ENCODE measurements at places on chromosomes 13 and 19. TPM values are rescaled to one million over a fixed set of nuclear protein-coding genes. Genes with fewer than 3 reads are reported as not detected.

DNA sequence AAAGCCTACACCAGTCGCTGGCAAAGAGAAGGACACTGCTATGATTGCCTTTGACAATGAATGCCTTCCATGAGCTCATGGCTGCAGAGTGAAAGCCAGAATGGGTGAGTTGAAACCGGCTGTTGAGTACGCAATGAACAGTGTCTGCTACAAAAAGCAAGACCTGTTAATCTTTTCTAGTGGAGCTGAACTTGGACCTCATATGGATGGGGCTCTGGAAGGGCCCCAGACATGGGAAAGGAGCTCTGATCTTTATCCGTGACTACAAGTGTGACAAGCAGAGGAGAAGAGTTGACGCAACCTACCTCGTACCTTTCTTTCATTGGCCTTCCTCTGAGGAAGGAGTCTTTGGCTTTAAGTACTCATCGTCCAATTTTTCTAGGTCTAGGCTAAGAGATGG, 67.1 kb upstream of the TSC22D1 start:
- no peak for DNase-seq

DNA sequence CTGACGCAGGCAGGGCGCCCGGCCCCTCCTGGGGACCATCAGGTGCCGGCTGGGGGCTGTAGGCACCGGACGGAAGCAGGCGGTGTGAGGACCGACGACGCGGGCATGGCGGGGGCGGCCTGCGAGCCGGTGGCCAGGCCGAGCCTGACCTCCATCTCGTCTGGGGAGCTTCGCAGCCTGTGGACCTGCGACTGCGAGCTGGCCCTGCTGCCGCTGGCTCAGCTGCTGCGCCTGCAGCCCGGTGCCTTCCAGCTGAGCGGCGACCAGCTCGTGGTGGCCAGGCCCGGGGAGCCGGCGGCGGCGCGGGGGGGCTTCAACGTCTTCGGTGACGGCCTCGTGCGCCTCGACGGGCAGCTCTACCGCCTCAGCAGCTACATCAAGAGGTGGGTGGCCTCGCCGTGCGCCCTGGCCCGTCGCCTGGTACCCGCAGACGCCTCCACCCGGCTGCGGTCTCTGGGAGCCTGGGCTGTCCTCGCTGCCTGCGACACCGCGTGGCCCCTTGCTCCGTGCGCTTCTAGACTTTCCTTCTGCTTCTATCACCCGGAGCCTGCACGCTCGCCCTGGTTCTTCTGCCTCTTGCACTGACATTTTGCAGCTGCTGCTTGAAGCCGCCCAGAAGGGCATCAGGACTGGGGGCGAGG, 460 bp downstream of the MEDAG start:
- DNase-seq: peak; percentile 55

- DNase-seq: no peak
Observed at GRCh38 chr13:36430247-36431203, 1.8 kb upstream of the CCNA1 start.

DNA sequence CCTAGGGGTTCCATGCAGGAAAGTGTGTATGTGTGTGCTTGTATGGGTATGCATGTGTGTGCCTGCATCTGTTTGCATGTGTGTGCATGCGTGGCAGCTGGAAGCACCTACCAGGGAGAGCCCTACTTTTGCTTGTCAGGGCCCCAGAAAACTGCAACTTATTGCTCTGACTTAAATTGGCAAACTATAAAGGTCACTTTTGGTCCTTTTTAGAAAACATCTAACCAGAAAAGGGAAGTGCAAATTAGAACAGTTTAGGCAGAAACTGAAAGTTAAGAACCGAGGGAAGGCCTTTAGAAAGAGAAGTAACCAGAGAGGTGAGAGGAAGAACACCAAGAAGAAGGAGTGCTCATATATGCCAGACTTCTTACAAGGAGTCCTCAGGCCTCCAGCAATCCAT, 32.5 kb downstream of the DLEU7 start:
- no peak for DNase-seq

DNA sequence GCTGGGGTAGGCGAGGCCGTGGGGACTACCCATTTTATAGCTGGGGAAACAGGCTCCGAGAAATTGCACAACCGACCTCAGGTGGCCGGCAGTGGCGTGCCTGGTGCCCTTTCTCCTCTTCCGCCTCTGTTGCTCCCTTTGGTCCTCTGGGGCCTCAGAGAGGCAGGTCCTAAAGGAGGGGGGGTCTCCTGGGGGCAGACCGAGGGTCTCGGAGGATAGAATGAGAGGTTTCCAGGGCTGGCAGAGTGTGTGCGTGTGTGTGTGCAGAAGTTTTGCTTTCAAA, 11.3 kb downstream of the STX10 start:
- peak; percentile 29 for DNase-seq

DNA sequence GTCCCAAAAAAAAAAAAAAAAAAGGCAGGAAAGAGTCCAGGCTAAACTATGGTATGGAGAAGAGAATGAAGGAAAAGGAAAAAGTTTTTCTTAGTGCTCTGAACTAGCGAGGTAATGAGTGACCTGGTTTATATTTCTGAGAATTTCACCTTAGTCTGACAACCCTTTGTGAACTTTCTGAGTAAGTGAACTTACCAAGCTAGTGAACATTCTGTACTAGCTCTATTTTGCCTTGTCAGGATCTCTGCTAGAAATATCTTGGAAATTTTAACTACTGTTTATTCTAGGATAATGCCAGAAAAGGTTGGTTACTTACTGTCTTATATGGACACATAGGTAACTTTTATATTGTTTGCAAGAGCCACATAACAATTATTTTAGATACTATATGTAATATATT, 4.4 kb downstream of the TRIM13 start:
- no peak for DNase-seq

DNA sequence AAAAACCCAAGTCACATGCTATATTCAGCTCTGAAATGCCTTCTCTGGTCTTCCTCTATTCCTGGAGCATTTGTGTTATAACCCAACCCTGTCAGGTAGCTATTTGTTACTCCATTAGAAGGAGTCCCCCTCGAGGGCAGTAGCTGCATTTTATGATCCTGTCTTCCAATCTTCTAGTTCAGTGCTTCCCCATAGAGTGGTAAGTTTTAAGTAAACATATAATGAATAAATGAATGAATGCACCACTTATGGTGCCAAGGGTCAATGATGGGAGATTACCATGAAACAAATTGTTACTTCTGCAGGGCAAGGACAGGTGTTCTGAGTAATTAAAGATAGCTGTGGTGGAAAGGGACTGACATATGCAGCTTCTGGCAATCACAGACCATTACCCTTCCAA, 4.0 kb downstream of the RASL11A start:
- no peak for DNase-seq

GRCh38 chr13:32297206-32297605, 18.0 kb downstream of the ZAR1L start:
- DNase-seq: no peak

DNA sequence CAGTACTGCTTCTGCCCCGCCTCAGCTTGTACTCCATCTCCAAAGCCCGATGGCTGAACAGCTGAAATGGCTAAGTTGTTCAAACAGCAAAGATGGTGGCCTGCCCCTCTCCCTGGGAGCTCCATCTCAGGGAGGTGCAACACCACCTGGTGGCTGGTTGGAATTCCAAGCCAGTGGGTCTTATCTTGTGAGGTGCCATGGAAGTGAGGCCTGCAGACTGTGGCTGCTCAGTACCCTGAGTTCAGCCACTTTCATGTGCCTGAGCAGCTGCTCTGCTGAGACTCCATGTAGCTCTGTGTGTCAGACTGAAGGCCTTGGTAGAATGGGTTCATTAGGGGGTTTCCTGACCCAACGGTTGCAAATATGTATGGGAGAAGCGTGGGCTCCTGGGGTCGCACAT, 67.3 kb upstream of the SPRY2 start:
- DNase-seq: peak; percentile 23

GRCh38 chr13:90500569-90500968, 846.9 kb upstream of the MIR17HG start:
- DNase-seq: no peak

GRCh38 chr13:45487604-45488003, 22.9 kb downstream of the COG3 start:
- no peak for DNase-seq

- DNase-seq: peak; percentile 42
Observed at GRCh38 chr19:31613683-31614219, 264.5 kb upstream of the TSHZ3 start.

DNA sequence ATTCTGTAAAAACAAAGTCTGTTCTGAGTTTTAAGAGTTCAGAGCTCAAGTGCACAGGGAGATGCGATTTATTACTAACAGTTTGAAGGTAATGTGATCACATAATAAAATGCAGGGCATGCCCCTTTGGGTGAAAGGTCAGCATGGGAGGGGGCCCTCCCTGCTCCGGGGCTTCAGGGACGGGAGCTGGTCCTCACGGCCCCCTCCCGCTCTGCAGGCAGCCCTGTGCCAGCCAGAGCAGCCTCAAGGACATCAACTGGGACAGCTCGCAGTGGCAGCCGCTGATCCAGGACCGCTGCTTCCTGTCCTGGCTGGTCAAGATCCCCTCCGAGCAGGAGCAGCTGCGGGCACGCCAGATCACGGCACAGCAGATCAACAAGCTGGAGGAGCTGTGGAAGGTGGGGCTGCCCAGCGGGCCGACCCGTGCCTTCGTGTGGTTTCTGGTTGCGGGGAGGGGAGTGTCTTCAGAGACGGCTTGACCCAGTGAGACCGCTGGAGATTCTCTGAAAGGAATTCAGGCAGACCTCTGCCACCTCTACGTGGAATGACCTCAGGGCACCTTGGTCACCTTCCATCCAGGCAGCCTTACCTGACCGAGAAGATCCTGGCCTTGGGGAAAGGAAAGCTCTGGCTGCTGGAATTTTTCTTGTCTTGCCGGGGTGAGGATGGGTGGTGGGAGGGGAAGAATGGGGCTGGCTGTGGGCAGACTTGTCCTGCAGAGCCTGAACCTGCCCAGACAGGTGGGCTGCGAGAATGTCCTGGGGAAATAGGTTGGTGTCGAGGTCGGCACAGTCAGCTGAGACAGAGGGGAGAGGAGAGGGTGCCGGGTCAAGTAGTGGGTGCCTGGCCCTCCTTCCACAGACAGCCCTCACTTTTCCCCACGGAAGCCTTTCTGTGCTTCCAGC, 19.0 kb downstream of the UPF1 start:
- DNase-seq: peak; percentile 78

GRCh38 chr19:32810452-32810851, 59.1 kb downstream of the SLC7A9 start:
- no peak for DNase-seq

DNA sequence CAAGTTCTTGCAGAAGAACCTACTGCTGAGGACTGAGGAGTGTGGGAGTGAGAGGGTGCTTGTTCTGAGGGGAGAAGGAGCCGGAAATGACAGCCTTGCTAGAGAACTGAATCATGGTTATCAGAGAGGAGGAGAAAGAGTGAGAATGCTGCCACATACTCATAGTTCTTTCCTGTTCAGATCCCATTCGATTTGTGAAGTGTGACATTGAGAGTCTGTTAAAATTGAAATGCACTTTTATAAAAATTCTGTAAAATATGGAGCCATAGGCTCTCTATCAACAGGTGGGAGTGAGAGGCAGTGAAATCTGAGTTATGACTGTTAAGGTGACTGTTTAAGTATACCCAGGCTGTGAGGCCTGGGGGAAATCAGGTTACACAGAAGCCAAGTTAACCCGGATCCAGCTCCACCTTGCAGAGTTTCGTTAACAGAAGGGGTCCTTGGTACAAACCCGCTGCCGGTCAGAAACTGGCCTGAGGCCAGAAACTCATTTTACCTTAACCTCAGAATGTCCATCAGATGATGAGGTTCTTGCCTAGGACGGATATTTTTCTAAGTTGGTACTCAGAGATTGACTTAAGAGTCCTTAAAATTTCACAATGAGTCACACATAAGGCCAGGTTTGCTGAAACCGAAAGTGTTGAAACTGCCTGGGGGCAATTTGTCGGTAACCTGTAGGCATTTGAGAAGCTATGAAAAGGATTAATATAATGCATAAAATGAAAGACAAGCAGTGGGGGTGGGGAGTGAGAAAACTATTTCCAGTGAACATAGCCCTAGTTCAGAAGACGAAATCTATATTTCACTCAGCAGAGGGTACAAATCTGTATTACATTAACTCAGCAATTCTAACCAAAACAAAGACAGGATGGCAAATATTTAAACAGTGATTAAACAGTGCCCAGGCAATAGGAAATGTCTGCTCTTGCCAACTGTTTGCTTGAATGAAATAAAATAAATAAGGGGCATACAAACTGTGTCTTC, 350.5 kb downstream of the KCNRG start:
- no peak for DNase-seq

DNA sequence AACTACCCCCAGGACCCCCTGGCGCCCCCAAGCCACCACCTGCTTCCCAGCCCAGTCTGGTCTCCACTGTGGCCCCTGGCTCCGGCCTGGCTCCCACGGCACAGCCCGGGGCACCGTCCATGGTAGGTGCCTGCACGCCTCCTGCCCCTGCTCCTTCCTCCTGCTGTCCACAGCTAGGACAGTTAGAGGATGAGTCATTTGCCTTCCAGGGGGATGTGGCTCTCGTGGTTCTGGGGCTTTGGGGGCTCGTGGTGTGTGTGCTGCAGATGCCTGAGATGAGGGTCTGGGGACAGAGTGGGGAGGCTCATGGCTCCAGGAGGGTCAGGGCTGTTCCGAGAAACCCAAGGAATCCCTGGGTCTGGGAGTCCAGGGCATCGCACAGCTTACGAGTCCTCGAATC, 12.7 kb downstream of the MED25 start:
- DNase-seq: peak; percentile 69

DNA sequence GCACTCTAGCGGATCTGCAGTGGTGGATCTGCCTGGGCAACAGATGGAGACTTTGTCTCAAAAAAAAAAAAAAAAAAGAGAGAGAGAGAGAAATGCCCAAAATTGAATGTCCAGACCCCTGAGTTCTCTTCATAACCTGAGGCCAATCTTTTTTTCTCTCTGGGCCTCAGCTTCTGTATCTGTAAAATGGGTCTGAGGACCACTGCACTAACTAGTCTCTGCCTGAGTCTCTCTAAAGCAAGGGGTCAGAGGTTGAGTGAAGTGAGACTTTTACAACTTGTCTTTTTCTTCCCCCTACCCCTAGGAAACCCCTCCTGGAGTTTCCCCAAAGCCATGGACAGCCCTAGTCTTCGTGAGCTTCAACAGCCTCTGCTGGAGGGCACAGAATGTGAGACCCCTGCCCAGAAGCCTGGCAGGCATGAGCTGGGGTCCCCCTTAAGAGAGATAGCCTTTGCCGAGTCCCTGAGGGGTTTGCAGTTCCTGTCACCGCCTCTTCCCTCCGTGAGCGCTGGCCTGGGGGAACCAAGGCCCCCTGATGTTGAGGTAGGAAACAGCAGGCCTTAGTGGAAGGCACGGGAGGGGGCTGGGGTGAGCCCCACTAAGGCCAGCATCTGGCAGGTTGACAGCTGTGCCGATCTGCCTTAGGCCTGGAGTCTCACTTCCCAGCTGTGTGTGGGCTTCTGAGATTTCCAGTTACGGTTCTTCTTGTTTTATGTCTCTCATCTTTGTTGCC, 1.8 kb downstream of the TMEM91 start:
- no peak for DNase-seq

- peak; percentile 65 for DNase-seq
Observed at GRCh38 chr19:5693195-5694166, 3.4 kb downstream of the RPL36 start.

The TEX101 gene
- not detected for total RNA-seq

The NPAS1 gene
- total RNA-seq: 0.72 TPM

The SLC10A2 gene
- not detected for total RNA-seq

The ZNF558 gene
- total RNA-seq: 24.6 TPM

The CDX2 gene
- not detected for total RNA-seq

The ZIC5 gene
- total RNA-seq: not detected

The HMGB1 gene
- 71.7 TPM for total RNA-seq

The PSG11 gene
- not detected for total RNA-seq

The IL27RA gene
- 1.2 TPM for total RNA-seq

Data from osteoblast (primary cell).